GM23338 (cell line): ENCODE measurements at places on chromosomes 2 and 18. TPM values are rescaled to one million over a fixed set of nuclear protein-coding genes. Genes with fewer than 3 reads are reported as not detected.

Gene AFG3L2
- 47.5 and 50.3 TPM in 2 replicates for polyA plus RNA-seq

GRCh38 chr2:227826019-227826521 is 12.4 kb downstream of the CCL20 start:
- no peak for DNase-seq

DNA sequence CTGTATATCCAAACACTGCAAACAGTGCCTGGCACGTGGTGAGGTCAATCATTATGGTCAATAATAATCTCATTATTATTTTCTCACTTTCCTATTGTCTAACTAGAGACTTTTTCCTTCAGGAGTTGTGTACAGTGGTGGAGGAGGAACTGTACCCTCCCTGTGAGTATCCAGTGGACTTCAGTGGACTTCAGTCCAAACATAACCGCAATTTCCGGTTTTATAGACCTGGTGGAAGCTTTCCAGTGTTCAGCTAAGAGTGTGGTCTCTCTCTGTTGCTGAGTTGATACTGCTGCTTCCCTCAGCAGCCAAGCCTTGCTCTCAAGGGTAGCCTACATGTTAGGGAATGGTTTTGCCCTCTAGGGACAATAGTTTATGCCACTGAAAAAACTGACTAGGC is 447.1 kb downstream of the TMEM182 start:
- DNase-seq = no peak

DNA sequence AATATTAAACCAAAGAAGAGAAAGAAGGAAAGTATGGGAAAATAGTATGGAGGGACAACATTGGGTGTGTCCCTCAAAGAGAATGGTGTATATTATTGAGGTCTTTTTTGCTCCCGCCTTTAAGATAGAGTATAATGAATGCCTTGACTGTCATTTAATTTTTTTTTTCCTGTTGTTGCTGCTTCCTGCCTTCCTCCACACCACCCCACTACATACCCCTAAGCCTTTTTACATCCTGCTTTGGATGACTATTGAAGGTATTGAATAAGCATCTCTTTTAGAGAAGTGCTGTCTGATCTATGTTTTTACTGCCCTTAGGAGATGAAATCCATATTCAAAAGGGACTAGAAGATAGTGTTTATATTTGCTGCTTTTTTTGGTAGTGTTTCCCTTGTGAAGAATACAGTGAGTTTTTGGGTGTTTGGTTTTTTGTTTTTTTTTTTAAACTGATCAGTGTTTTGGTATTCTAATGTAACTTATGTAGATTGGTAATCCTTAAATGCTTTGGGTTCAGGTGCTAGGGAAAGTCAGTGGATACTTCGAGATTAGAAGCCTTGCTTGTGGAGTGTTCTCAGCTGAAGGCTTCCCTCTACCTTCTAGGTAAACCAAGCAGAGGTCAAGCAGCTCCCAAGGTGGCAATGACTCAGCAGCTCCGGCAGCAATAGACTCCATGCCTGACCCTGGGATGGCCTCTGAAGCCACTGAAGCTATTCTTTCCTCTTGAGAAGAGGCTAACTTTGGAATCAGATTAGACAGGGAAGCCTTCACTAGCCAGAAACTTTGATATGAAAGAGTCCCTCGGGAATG is 5.0 kb downstream of the FZD7 start:
- DNase-seq = peak; percentile 67

DNA sequence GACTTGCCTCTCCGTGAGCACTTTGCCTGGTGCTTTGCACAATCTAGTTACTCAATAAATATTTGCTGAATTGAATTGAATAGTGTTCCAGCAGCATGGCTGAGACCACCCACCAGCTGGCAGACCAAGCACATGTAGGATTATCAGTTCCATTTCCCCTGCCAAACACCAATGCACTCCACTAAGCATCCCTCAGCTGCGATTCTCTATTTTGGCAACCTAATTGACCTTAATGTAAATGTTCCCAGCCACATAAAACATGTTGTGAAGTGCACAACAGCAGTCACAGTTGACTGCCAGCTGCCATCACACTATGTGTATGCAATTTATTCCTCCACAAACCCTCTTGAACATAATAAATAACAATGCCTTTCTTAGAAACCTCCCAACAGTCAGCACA is 1879.4 kb upstream of the PIK3C3 start:
- DNase-seq = no peak

DNA sequence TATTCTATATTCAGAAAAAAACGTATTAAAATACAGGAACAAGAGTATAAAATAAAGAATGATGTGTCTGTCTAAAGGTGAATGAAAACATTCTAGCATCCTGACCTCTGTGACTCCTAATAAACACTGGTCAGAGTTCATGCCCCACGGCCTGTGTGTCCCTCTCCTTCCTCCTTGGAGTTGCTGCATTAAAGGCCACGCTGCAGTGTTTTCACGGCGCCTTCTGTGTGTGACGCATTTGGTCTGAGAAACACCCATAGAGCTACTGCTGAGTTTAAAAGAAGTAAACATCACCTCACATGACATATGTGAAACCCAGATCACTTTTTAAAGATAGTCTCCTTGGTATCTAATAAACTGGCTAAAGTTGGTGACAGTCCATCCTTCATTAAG is 90.5 kb downstream of the ITGB1BP1 start:
- no peak for DNase-seq

GRCh38 chr2:120445449-120446143 is 99.7 kb downstream of the INHBB start:
- DNase-seq = no peak

Gene MAP2
- polyA plus RNA-seq = 2.2 and 2.9 TPM in 2 replicates

DNA sequence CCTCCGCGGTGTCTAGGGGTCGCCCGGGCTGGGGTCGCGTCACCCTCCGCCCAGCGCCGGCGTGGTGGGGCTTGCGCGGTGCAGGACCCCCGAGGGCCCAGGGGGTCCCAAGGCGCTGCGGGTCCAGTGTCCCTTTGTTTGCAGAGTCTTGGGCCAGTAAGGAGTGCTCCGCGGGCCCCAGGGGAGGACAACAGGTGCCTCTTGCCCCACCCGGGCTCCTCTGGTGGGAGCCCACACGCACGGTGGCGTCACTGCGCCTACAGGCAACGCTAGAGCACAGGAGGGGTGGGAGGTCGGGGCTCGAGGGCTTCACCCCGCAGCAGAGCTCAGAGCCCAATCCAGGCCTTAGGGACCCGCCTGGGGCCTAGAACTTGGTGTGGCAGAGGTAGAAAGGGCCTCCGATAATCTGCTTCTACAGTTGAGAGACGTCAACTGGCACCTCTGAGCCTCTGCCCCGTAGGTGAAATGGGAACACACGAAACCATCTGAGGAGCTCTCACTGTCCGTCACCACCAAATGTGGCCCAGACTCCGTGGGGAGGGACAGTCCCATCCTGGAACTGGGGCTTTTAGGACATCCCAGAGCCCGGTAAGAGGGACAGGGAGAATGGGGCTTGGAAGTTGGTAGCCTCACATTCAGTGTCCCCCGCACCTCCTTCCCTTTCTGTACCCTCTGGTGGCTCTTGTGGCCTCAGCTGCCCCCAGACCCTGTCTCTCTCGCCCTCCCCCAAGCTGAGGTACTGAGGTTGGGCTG is 1.4 kb downstream of the ARID5A start:
- DNase-seq = peak; percentile 42

GRCh38 chr18:22879293-22879692 is 53.8 kb upstream of the RBBP8 start:
- no peak for DNase-seq

Gene HJURP
- 42.9 and 49.4 TPM in 2 replicates for polyA plus RNA-seq

Gene CD28
- polyA plus RNA-seq = not detected in 2 replicates

GRCh38 chr2:51028829-51029228 is 3.1 kb downstream of the NRXN1 start:
- DNase-seq = peak; percentile 20

Gene ZNF385B
- polyA plus RNA-seq = 3.1 and 4.6 TPM in 2 replicates

Gene KANSL1L
- polyA plus RNA-seq = 6.5 and 7.4 TPM in 2 replicates

DNA sequence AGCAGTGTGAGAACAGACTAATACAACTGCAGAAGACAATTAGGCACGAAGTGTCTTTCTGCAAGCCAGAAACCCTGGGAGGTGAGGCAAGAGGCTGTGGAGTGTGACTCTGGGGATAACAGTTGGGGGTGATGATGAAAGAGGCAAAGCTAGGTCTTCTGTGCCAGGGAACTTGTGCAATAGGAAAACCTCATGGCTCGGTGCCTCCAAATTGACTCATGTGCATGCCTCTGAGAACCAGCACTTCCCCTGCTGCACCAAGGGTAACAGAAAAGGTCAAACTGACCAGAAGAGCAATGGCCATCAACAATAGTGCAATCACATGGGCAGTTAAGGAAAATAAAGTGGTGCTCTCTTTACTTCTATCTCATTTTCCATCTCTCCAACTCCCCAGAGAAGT is 136.4 kb downstream of the SCG2 start:
- no peak for DNase-seq

- DNase-seq = no peak
Observed at GRCh38 chr2:160583146-160583535, 89.5 kb upstream of the RBMS1 start.

Gene THAP4
- 62.9 and 74.0 TPM in 2 replicates for polyA plus RNA-seq

Gene DCDC2C
- polyA plus RNA-seq = 0.45 and 0.50 TPM in 2 replicates

DNA sequence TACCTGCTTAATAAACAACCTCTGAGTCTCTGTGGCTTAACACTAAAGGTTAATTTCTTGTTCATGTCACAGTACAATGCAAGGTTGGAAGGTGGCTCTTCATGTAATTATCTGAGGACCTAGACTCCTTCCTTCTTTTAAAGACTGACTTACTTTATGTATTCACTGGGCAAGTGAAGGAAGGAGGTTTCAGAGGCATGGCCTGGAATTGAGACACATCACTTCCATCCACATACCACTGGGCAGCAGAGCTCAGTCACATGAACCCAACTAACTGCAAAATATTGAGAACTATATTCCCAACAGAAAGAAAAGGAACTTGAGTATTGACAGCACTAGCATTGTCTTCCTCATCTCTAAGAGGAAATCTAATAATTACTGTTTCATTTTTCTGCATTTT is 57.5 kb upstream of the FN1 start:
- DNase-seq = no peak
